ENCODE measurements at places on chromosomes 3 and 15. TPM values are rescaled to one million over a fixed set of nuclear protein-coding genes. Genes with fewer than 3 reads are reported as not detected.

Gene SYNPR
- not detected for total RNA-seq

Gene ALG3
- 19.5 TPM for total RNA-seq

Gene PRSS50
- total RNA-seq: not detected

Gene GPR156
- total RNA-seq: 0.28 TPM

Gene LRRC31
- total RNA-seq: not detected

Gene SIAH2
- total RNA-seq: 26.1 TPM
